ENCODE measurements at places on chromosomes 11 and 22. TPM values are rescaled to one million over a fixed set of nuclear protein-coding genes. Genes with fewer than 3 reads are reported as not detected.

- H3K27ac ChIP-seq, result peak overlapping the region; percentile 92
- H3K4me3 ChIP-seq, result no peak overlapping the region
- H3K36me3 ChIP-seq, result no peaks in the 10 kb centered on the region
- DNase-seq, result no peak
- H3K4me1 ChIP-seq, result peaks cover 26% of the 10 kb centered on the region
These were observed 2.3 kb upstream of the WEE1 start for GRCh38 chr11:9571071-9571762.

DNA sequence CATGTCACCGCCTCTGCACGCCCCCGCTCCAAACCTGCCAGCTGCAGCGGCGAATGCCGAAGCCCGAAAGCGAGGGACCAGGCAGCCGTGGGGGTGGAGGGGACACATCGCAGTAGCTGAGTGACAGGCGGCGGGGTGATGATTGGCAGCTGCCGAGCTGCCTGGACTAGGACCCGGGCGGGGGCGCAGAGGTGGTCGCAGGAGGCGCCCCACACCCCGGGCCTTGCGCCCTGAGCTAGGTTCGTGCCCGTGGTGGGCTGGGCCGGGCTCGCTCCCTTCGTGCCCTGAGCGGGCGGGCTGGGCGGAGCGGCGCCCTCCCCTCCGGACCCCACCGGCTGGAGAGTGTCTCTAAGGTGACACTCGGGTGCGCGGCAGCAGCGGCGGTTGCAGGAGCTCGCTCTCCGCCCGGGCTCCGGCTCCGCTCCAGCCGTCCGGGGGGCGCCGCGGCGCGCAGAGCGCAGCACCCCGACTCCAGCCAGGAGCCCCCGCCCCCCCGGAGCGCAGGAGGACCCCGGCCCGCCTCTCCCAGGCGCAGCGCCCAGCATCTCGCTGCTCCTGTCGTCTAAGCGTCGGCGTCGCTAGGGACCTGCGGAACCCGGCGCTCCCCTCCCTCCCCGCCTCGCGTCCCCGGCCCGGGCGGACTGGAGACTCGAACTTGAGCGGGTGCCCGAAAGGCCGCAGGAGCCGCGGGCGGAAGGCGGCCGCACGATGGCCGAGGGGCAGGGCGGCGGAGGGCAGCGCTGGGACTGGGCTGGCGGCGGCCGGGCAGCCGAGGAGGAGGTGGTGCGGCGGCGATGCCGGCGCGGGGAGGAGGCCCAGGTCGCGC, 14.5 kb upstream of the DGKZ start:
- H3K4me1 ChIP-seq, result peaks cover 30% of the 10 kb centered on the region
- no peak overlapping the region for H3K27ac ChIP-seq
- no peaks in the 10 kb centered on the region for H3K36me3 ChIP-seq
- peaks cover 12% of the 10 kb centered on the region for H3K27me3 ChIP-seq
- H3K4me3 ChIP-seq, result peak overlapping the region; percentile 13

TMEM138 gene
- 28.1 TPM for total RNA-seq

- H3K4me1 ChIP-seq, result no peaks in the 10 kb centered on the region
- H3K27ac ChIP-seq, result no peak overlapping the region
- no peak for DNase-seq
- H3K27me3 ChIP-seq, result no peaks in the 10 kb centered on the region
These were observed 333.7 kb upstream of the LUZP2 start for GRCh38 chr11:24163146-24163545.

DNA sequence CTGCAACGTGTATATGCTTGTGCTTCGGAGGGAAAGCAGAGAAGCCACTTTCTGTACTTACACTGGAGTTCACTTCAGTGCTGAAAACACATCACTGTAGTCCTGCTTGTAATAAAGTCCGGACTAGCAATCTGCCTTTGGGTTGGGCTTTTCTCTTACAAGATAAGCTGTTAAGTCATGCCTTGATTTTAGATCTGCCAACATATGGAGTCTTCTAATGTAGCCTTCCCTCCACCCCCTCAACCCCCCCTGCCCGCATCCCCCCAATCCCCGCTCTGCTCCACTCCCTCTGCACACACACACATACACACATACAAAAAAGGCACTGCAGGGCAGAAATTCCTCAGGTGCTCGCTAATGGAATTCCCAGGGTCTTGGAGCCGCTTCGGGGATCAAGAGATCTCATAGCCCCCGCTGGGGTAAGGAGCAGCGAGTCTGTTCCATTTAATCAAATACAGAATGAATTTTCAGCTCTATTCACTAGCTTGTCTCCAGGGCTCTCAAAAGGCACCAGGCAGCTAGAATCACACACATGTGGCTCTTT, 3.4 kb downstream of the CDON start:
- peaks cover 9% of the 10 kb centered on the region for H3K4me1 ChIP-seq
- no peak overlapping the region for H3K4me3 ChIP-seq
- no peak for DNase-seq
- H3K27ac ChIP-seq, result no peak overlapping the region
- no peaks in the 10 kb centered on the region for H3K27me3 ChIP-seq

TTC28 gene
- total RNA-seq, result 8.3 TPM

ACER3 gene
- total RNA-seq, result 34.2 TPM

DNA sequence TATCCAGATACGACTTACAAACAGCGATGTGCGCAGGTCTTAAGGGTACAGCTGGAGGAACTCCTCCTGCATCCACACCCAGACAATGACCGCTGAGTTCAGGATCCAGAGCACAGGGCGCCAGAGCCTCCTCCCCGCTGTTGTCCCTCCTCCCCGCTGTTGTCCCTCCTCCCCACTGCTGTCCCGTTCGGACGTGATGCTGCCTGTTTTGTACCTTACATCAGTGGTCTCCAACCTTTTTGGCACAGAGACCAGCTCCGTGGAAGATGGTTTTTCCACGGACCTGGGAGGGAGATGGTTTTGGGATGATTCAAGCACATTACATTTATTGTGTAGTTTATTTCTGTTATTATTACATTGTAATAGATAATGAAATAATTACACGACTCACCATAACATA, 62.0 kb downstream of the PHF21B start:
- no peaks in the 10 kb centered on the region for H3K4me1 ChIP-seq
- peaks cover 35% of the 10 kb centered on the region for H3K27me3 ChIP-seq
- H3K36me3 ChIP-seq, result no peaks in the 10 kb centered on the region
- H3K4me3 ChIP-seq, result no peak overlapping the region
- no peak for DNase-seq

- DNase-seq, result no peak
- H3K27me3 ChIP-seq, result no peaks in the 10 kb centered on the region
- H3K27ac ChIP-seq, result no peak overlapping the region
- H3K4me1 ChIP-seq, result no peaks in the 10 kb centered on the region
- no peaks in the 10 kb centered on the region for H3K36me3 ChIP-seq
- H3K4me3 ChIP-seq, result no peak overlapping the region
These were observed 15.2 kb upstream of the FANCF start for GRCh38 chr11:22640862-22641261.

DNA sequence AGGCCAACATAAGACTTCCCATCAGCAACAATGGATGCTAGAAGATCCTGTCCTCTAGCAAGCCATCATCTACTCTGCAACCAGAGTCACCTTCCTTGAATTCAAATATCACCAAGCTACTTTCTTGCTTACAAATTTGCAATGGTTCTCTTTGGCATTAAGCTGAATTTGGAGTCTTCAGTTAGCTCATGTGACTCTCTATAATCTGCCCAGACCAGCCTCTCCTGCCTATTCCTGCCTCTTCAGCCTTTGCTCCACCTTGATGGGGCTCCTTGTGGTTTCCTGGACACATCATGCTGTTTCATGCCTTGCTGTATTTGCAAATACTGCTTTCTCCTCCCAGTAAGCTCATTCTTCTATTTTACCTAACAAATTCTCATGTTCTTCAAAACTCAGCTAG, 82.3 kb downstream of the RASSF10 start:
- no peak overlapping the region for H3K4me3 ChIP-seq
- no peak for DNase-seq
- H3K36me3 ChIP-seq, result no peaks in the 10 kb centered on the region
- no peaks in the 10 kb centered on the region for H3K27me3 ChIP-seq
- H3K27ac ChIP-seq, result peak overlapping the region; percentile 52

FAM180B gene
- not detected for total RNA-seq

- H3K36me3 ChIP-seq, result peaks cover 17% of the 10 kb centered on the region
- H3K4me3 ChIP-seq, result no peak overlapping the region
- H3K27me3 ChIP-seq, result no peaks in the 10 kb centered on the region
- H3K27ac ChIP-seq, result no peak overlapping the region
These were observed 9.9 kb downstream of the GTF2H1 start for GRCh38 chr11:18332302-18332701.

DNA sequence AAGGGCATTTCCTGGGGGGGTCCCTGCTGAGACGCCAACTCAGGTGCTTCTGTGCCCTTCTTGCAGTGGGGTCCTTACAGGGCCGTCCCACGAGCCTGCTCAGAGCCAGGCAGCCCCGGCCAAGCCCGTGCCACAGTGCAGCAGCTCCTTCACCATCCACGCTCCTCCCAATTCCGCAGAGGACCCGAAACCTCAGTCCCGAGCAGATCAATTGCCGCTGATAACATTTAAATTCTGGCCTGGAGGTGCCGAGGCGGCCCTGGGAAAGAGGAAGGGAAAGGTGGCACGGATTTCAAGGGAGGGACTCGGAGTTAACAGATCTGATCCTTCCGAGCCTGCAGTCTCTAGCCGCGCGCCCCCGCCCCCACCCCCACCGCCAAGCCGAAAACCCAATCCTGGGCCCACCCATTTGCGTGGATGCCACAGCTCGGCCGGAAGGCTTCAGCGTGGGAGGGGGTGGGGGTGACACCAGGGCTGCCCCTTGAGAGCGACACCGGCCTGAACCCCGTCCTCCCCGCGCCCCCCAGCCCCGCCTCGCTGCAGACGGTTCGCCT, 32.3 kb upstream of the JAM3 start:
- DNase-seq, result no peak
- H3K27me3 ChIP-seq, result no peaks in the 10 kb centered on the region
- peaks cover 93% of the 10 kb centered on the region for H3K4me1 ChIP-seq
- H3K27ac ChIP-seq, result peak overlapping the region; percentile 85
- no peaks in the 10 kb centered on the region for H3K36me3 ChIP-seq

GRCh38 chr11:64608046-64608445, 17.0 kb downstream of the SLC22A12 start:
- H3K36me3 ChIP-seq, result no peaks in the 10 kb centered on the region
- no peaks in the 10 kb centered on the region for H3K27me3 ChIP-seq
- H3K27ac ChIP-seq, result no peak overlapping the region
- DNase-seq, result no peak

NOX4 gene
- total RNA-seq, result not detected

DNA sequence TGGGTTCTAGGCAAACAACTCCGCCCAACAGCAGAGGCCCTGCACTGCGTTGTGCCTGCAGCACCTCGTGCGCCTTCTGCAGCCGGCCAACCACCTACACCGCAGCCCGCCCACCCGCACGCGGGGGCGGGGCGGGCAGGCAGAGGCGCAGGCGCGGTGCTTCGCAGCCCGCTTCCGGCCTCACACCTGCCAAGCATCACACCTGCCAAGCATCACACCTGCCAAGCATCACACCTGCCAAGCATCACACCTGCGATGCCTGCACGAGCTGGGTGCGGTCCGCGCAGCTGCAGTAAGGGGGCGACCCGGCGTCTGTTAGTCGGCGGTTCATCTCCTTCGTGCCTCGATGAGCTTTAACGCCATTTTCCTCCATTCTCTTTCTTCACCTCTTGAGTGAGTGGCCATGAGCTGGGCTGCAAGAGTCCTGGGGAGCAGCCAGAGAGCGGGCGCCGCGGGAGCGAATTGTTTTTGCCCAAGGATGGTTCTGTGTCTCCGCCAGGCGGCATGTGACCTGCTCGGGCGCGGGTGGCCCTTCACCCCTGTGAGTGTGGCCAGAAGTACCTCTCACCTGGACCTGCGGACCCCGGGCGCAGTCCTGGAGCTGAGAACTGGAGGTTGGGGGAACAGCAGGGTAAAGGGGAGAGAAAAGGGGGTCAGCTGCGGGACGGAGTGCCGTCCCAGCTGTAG, at the start of gene LDHAL6A:
Gene LDHAL6A (plus strand): TSS at position 171 of the 687 bp plus-strand sequence. CDS start 825 bp downstream, outside the sequence.
- no peaks in the 10 kb centered on the region for H3K4me1 ChIP-seq
- no peak within 1 kb of the TSS for H3K27ac ChIP-seq
- no peak for DNase-seq
- no peaks in the 10 kb centered on the region for H3K36me3 ChIP-seq
- H3K27me3 ChIP-seq, result no peaks in the 10 kb centered on the region

DNA sequence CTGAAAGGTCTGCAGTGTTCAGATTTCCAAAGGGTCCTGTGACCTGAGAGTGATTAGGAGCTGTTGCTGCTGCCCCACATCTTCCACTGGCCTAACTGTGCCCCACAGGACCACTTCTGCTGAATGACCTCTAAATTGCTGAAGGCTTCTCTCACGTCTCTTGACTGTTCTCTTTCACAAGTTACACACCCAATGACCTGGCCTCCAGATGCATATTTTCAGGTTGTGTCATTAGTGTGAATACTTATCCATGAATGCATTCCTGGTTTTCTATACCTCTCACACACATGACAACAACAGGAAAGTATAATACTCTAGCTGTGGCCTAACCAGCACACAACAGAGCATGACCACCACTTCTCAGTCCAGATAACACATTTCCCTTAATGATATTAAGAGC, 15.4 kb downstream of the PRR14L start:
- no peak overlapping the region for H3K4me3 ChIP-seq
- peaks cover 12% of the 10 kb centered on the region for H3K4me1 ChIP-seq
- DNase-seq, result no peak
- no peaks in the 10 kb centered on the region for H3K36me3 ChIP-seq

- no peak overlapping the region for H3K4me3 ChIP-seq
- H3K4me1 ChIP-seq, result no peaks in the 10 kb centered on the region
- DNase-seq, result no peak
- no peak overlapping the region for H3K27ac ChIP-seq
- no peaks in the 10 kb centered on the region for H3K36me3 ChIP-seq
- H3K27me3 ChIP-seq, result no peaks in the 10 kb centered on the region
These were observed 148.3 kb downstream of the TRPC6 start for GRCh38 chr11:101435408-101435973.

DNA sequence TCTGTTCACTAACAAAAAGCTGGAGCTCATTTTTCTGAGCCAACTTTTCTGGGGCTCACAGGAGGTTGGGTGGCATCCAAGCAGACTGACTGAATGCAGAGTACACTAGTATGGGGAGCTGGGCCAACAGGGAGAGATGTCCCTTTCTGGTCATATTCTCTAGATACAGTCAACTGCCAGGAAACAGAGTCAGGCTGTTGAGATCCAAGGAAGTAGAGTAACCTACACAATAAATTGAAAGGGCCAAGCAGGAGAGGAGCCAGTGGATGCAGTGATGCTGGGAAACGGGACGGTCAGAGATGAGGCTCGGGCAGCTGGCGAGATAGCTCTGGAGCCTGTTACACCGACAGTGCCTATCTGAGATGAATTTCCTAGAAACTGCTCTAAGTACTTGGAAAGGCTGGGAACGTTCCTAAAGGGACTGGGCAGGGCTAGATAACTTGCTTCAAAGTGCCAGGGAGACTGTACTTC, 71.1 kb downstream of the LARGE2 start:
- H3K4me1 ChIP-seq, result peaks cover 3% of the 10 kb centered on the region
- H3K27me3 ChIP-seq, result no peaks in the 10 kb centered on the region
- DNase-seq, result no peak
- peak overlapping the region; percentile 38 for H3K27ac ChIP-seq
- no peaks in the 10 kb centered on the region for H3K36me3 ChIP-seq
- no peak overlapping the region for H3K4me3 ChIP-seq

GRCh38 chr11:44564166-44564565, 1.3 kb upstream of the CD82 start:
- peak overlapping the region; percentile 94 for H3K27ac ChIP-seq
- no peaks in the 10 kb centered on the region for H3K36me3 ChIP-seq
- no peaks in the 10 kb centered on the region for H3K27me3 ChIP-seq
- peak overlapping the region; percentile 32 for H3K4me3 ChIP-seq
